ENCODE measurements at places on chromosomes 2 and 18.

- DNase-seq: no peak
Observed at GRCh38 chr2:66095820-66096345, 339.0 kb upstream of the MEIS1 start.

GRCh38 chr2:74233648-74234047 is 35.2 kb downstream of the MTHFD2 start:
- DNase-seq: no peak

- no peak for DNase-seq
Observed at GRCh38 chr18:10856132-10856531, 293.2 kb downstream of the PIEZO2 start.

DNA sequence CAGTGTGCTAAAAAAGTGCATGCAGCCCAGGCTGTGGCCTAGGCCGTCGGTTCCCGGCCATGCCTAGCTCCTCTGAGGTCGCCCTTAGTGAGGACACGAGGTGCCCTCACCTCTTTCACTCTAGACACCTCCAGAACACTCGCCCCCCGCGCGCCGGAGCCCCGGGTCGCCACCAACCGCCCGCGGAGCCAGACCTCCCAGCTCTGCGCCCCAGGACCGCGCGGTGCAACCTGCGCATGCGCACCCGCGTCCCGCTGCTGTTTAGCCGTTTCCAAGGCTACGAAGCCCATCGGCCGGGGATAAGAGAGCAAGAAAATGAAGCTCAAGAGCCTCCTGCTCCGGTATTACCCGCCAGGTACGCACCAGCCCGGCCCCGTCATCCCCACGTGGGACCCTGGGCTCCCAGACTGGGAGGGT is at the start of gene DAW1:
TSS of gene DAW1 (plus strand) at position 257 of the 417 bp plus-strand sequence. CDS start at position 316, 59 bp downstream.
- DNase-seq: peak; percentile 58

GRCh38 chr2:158994920-158995676 is 26.7 kb downstream of the TANC1 start:
- DNase-seq: no peak

DNA sequence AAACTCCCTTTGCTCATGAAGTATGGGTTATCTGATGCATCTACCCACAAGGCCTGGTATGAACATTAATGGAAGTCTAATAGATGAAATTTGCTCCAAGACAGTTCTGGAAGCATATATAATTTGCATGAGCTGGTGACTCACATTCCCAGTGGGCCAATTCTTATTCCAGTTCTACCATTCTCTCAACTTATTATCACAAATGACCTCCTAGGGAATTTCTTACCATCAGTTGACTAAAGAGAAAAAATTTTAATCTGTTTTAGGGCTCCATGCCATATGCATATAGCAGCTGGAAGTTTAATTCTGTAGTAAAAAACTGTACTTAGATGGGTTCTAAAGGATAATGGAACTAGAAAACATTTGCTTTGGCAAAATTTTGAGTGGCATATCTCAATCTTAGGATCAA is 165.2 kb upstream of the COL3A1 start:
- no peak for DNase-seq

- no peak for DNase-seq
Observed at GRCh38 chr2:138779406-138779780, 797 bp downstream of the NXPH2 start.

DNA sequence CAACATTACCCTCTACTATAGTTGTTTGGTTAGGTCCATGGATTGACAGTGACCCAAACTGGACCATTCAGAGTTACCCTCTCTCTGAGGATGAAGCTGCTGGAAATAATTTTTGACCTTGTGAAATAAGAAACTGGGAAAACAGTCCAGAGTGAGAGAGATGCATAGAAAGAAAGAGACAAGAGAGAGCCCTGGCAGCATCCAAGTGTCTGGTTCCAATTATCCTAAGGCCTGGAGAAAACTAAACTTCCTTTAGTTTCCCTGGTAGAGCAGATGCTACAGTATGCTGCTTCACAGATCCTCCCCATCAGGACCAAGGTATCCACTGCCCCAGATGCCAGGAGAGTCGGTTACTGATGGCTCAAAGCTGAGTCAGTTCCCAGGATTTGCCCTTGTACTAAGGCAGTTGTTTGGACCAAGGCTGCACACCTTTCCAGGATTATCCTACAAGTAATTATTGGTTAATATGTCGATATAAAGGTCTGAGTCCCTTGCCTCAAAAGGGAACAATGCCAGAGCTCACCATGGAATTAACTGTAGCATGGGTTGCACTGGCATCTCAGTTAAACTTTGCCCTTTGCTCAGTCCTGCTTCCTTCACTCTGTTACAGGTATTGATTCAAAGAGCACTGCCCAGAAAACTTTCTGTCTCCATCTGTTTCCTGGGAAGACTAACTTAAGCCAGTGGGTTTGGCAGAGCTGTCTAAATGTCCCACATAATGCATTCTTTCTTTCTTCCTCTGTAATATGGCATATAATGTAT is 14.6 kb upstream of the CHN1 start:
- no peak for DNase-seq

DNA sequence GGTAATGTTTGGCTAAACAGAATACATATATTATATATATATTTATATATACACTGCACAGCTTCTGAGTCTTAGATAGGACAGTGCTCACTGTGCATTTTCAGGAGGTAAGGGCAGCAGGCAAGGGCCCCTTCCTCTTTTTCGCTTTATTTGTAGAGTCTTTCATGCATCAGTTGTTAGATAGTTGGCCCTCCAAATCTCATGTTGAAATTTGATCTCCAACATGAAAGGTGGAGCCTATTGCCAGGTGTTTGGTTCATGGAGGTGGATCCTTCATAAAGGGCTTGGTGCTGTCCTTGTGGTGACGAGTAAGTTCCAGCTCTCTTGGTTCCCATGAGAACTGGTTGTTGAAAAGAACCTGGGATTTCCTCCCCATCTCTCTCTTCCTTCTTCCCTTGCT is 48.1 kb downstream of the TSN start:
- DNase-seq: no peak

DNA sequence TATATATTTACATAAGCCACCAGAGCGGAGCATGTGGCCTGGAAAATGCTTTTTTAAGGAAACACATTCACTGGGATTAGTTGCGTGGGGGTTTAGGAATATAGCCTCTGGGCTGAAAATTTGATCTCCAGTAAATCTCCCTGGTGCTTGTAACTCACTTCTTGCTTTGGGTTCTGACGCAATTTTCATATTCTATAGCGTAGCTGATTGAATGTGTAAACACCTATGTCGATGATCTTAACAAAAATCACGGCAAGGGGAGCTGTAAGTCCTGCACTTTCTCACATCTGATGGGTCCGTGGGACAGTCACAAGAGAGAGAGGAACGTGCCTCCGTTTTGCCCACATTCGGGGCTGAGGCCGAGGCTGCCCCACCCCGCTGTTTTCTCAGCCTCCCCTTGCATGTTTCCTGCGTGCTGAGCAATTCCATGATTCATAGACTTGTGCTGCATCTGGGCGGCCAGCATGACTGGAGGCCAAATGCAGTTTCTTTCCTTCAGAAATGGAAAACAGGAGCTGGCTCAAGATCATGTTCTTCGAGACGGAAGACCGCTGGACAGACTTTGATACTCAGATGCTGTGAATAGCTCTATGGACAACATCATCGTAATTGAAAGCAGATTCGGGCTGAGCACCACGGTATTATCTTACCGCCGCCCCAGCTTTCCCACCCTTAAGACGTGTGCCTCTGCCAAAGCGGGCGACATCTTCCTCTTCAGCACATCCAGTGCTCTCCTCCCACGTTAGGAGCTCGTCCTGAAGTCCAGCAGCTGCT is 109.2 kb downstream of the TMEM18 start:
- no peak for DNase-seq

DNA sequence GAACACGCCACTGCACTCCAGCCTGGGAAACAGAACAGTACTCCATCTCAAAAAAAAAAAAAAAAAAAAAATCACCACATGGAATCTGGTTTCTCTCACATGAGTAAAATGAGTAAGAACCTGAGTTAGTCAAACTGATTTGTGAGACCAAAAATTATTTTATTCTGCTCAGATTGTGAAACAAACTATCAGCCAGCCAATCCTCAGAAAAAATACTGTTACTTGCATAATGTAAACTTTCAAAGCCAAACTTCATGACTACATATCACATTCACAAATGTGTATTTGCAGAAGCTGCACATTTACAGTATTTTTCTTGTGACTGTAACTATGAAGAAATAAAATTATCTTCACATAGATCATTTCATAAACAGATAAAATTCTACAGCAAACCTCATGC is 23.2 kb downstream of the SUMO1 start:
- no peak for DNase-seq
